Stimulated activated CD4-positive, alpha-beta T cell treated with anti-CD3 and anti-CD28 coated beads, Interleukin-1b, Interleukin-23, amount 100 ng/mL, for 48 hours (primary cell): ENCODE measurements at places on chromosomes 11 and 22.

DNA sequence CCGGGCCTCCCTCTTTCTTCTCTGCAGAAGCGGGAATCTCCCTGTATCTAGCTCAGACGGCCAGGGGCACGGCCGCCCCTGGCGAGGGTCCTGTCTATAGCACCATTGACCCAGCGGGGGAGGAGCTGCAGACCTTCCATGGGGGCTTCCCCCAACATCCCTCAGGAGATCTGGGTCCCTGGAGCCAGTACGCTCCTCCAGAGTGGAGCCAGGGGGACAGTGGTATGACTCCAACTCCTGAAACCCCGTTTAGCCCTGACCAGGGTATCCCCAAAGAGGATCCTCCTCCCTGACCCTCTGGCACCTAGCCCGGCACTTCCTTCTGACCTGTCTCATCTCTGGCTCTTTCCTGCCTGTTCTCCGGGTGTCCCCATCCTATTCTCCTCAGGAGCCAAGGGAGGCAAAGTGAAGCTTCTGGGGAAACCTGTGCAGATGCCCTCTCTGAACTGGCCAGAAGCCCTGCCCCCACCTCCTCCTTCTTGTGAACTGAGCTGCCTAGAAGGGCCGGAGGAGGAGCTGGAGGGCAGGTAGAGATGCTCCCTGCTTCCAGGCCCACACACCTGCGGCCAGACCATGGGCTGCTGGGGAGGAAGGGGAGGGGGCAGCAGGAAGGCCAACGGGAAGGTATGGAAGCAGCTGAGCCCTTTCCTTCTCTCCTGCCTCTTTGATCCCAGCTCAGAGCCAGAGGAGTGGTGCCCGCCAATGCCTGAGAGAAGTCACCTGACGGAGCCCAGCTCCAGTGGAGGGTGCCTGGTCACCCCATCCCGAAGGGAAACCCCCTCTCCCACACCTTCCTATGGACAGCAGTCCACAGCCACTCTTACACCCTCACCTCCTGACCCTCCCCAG lies 12.9 kb downstream of the ROBO3 start:
- no peak for DNase-seq

- no peak for DNase-seq
Observed at GRCh38 chr11:7004482-7004881, 15.7 kb downstream of the ZNF214 start.

DNA sequence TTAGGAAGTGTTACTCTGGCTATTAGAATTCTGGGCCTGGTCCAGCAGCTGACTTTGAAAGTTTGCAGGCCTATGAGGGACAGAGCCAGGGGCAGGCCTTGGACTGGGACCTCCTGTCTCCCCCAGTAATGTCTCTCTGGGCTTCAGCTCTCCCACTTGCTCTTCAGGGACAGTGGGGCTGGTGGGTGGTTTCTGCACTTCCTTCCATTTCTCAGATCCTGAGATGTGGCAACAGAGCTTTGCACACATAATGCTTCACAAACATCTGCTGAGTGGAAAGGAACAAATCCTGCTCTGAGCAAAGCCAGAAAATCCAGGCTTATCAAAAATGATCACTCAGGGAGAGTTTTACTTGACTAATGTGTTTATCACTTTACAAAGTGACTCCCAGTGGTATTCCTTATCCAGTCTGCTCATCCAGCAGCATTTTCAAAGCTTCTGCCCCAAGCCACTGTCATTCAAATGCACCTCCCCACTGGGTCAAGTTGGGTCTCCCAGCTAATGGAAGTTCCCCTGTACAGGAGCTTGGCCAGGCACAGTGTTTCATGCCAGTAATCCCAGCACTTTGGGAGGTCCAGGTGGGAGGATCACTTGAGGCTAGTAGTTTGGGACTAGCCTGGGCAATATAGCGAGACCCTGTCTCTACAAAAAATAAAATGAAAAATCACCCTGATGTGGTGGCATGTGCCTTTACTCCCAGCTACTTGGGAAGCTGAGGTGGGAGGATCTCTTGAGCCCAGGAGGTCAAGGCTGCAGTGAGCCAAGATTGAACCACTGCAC lies 13.5 kb upstream of the OSBP2 start:
- no peak for DNase-seq

DNA sequence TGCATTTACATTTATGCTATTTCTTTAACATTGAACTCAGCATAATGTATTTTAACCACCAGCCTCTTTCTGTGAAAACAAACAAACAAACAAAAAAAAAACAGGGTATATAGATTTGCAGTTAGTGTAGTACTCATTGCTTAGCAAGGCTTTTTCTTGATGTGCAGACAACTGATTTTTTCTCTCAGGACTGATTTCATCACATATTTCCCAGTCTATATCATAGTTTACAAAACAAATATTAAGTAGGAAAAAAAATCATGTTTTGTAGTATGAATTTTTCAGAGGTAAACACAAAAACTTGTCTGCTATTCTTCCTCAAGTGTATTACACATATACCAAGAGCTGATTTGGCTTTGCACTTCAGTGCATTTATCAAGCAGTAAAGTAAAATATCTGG lies 123.0 kb downstream of the PDE3B start:
- DNase-seq, result no peak

DNA sequence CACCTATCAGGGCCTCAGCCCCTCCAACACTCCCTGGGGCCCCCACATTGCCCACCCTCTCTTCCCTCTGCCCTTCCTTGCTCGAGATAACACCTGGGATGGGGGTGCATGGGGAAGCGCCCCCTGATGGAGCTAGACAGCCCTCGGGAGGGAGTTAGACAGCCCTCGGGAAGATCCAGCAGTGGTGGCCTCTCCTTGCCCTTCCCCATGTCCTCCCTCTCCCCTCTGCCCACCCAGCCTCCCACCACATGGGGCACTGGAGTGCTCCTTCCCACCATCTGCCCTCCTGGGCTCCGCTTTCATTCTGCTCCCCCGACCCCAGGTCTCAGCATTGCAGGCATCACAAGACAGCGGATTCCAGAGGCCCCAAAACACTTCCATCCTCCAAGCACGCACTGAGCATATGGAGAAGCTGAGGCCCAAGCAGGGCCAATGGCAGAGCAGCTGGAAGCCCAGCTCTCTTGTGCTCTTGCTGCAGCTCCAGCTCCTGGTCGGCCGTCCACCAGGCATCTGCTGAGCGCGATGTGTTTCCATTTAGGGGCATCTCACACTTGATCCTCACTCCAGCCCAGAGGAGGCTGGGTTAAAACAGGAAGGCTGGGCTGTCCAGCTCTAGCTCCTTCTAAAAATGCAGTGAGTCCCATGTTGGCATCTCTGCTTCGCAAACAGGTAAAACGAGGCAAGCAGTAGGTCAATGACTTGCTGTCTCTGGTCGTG lies 65.6 kb downstream of the IGLL1 start:
- no peak for DNase-seq

GRCh38 chr11:128294671-128295050 lies 292.7 kb downstream of the ETS1 start:
- no peak for DNase-seq

GRCh38 chr22:45587638-45588505 lies 83.8 kb upstream of the ATXN10 start:
- no peak for DNase-seq

DNA sequence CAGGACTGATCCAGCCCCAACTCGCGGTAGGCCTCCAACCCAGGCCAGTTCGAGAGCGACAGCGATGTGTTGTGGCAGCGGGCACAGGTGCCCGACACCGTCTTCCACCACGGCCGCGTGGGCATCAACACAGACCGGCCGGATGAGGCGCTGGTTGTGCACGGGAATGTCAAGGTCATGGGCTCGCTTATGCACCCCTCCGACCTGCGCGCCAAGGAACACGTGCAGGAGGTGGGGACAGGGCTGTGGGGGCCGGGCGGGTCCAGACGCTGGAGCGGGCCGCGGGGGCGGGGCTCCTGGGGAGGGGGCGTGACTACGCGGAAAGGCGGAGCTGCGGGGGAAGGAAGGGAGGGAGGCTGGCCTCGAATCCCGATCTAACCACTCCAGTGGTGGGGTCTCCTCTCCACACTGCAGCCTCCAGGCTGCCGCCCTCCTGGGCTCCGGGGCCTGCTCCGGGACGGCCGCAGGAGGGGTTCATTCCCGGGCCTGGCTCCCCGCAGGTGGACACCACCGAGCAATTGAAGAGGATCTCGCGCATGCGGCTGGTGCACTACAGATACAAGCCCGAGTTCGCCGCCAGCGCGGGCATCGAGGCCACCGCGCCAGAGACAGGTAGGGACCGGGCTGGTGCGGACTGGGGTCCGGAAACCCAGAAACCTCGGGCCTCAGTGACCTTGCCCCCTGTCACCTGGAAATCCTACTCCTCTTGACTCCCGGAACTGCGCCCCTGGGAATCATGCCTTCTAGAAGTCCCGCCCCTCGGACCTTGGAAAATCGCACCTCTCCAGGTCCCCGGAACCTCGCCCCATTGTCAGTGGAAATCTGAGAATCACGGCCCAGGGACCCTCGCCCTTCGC lies 14.9 kb downstream of the TMEM258 start:
- peak; percentile 41 for DNase-seq

- DNase-seq, result no peak
Observed at GRCh38 chr11:77129069-77129841, 1.2 kb downstream of the MYO7A start.

DNA sequence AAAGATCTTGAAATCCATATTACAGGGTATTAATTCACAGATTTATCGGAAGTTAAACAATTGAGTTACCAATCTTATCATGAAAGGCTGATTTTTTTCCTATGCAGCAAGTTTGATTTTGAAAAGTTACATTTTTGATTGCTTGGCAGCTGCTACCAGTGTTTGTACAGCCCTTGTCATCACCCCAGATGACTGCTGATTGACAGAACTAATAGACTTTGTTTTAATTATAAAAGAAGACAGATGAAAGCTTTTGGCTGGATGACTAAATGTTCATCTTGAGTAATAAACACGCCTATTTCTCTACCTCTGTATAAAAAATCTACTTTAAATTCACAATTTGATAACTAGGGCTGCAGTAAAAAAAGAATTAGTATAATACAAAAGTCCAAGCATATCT lies 259.7 kb downstream of the TTC28 start:
- DNase-seq, result no peak

GRCh38 chr11:12693479-12694182 lies 19.4 kb downstream of the TEAD1 start:
- peak; percentile 30 for DNase-seq

- no peak for DNase-seq
Observed at GRCh38 chr11:77063407-77063806, 3.4 kb upstream of the CAPN5 start.

DNA sequence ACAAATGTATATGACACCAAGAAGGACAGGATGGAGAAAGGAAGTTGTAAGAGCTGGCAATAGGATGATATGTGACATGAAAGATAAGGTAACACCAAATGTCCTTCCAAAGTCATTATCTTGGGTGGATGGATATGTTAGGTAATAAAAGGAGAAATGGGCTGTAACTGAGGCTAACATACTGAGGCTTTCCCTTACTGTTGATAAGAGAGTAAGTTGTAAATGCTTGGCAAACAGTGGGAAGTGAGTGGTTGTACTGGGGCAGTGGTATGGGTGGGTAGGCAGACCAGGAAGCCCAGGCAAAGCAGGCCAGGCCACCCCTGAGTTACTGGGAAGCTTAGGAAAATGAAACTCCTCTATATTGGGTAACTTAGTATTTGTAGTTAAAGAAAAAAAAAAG lies 73.7 kb downstream of the ARHGAP42 start:
- no peak for DNase-seq

DNA sequence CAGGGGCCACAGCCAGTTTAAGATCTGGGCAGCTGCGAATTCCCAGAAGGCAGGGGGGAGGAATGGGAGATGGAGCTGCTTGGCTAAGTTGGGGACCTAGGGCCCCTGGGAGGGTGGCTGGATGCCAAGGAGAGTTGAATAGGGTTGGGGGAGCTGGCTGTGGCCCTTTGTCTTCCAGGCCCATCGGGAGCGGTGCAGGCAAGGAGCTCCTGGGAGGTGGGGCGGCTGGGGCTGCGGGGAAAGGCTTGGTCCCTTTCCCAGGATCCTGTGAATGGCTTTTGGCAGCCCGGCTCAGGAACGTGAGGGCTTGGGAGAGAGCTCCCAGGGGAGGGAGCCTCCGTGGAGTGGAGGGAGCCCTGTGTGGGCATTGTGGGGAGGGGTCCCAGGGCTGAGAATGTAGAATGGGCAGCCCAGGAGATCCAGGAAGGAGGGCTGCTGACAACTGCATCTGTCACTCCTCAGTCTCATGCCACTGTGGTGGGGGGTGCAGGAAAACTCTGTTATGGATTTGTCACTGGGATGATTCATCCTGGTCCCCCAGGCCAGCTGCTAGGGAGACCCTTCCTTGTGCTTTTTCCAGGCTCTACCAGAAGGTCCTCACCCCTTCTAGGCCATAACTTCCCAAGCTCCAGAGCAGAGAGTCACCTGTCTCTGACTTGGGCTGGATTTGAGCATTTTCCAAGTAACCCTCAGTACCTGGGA lies 6.0 kb downstream of the FREY1 start:
- no peak for DNase-seq

- no peak for DNase-seq
Observed at GRCh38 chr11:44632466-44633123, 67.1 kb downstream of the CD82 start.

- no peak for DNase-seq
Observed at GRCh38 chr22:24986816-24987215, 34.3 kb downstream of the KIAA1671 start.

DNA sequence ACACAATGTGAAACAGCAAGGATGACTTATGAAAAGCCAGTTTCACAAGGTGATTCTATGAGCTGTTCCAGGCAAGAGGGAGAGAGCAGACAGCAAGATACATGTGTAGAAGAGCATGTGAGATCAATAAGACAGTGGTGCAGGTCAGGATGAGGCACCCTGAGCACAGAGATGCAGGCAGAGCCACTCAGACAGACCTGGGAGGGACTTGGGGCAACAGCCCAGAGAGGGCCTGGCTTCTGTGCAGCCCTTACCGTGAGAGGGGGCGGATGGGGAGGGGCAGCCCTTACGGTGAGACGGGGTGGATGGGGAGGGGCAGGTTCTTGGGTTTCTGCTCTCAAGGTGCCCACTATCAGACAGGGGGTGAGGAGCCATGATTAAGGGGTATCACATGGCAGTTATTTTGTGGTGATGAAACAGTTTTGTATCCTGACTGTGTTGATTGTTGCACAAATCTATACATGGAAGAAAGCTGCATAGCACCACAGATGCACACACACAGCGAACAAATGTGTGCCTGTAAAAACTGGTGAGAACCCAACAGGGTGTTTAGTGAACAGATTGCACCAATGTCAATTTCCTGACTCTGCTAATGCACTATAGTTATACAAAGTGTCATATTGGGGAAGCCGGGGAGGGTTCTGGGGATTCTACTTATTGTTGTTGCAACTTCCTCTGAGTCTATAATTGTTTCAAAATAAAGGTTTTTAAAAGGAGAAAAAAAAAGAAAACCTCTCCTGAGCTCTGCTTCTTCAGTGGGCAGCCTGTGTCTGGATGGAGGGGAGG lies 5.2 kb upstream of the C22orf42 start:
- no peak for DNase-seq

- no peak for DNase-seq
Observed at GRCh38 chr11:60985501-60985900, 14.0 kb downstream of the CD6 start.
